Natural killer cell treated with Interleukin-12 subunit alpha and Interleukin-12 subunit beta and Interleukin-15 and Interleukin-18, amount 100 ng/mL, for 72 hours (primary cell): ENCODE measurements at places on chromosomes 12 and 14.

DNA sequence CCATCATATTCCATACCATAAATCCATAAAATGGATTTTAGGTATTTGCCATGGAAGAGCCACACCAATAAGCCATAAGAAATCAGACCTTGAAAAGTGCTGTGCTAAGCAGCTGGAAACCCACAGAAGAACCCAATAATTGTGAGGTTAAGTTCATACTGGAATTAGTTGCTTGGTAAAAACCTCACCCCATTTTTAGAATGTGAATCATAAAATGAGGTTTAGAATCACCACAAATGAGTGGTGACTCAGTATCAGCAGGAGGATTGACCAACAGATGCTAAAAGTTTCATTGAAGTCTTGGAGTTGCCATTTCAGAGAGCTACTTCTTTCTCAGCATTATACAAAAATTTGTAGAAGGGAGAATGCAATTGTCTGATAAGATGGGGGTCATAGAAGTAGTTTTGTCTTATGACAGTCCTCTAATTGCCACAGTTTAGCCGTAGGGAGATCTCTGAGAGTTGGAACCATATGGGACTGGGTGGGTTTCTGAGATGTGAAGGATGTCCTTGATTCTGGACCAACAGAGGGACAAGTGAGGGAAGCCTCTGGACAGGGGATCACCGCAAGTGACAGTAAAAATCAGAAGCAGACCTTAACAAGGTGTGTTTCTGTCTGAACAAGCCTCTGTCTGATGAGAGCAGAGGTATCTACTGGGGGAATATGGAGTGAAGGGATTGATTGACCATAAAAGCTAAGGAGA, 1.4 kb upstream of the STON2 start:
- DNase-seq: no peak

DNA sequence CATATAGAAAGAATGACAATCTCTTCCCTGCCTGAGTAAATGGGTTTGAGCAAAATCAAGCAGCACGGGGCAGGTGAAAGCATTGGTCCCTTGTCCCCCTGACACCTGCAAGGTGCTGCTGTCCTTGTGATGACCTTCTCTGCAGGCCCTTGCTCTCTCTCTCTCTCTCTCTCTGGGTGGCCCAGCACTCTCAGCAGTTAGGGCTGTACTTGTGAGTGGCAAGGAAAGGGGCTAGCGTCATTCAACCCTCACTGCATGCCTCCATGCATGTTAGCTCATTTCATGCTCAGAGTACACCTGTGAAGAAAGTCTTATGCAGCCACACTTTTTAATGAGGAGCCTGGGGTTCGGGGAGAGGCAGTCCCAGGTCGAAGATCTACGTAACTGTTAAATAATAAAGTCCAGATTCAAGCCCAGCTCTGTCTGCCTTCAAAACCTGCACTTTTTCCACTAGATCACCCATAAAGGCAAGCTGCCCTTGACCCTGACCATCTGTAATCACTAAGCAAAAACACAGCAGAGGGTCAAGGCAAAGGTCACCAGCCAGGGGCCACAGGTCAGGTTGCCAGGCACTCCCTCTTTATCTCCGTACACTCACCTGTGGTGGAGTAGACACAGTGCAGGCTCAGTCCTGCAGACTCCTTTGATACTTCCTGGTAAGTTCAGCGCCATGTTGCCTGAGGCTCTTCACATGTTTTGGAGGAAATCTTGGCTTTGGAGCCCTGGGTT, 44.9 kb upstream of the CLMN start:
- no peak for DNase-seq

DNA sequence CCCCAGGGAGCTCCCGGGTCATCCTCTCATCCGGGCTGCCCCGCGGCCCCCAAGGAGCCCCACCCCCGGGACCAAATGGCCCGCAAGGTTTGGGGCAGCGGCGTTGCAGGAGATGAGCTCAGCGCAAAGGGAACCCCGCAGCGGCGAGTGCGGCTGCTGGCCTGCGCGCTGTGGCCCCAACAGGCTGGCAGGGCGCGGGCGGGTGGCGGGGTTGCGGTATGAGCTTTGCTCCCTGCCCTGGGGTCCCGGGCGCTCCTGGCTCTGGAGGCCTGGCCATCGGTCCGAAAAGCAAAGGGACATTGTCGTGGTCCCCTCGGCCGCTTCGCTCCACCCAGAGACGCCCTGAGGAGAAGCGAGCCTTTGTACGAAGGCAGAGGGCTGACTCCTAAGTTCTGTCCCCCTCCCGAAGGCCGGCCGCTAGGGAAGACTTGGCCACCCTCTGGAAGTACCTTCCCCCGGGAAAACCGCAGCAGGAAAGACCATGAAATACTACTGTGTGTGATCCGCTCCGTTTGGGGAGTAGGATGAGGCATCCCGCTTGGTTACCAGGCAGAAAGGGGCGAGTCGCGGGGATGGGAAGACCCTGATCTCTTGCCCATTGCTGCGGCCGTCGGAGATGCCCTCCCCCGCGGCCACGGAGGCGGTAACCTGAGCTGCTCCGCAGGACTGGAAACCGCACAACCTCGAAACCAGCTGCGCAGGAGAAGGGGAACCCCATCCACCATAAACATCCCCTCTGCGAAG, 620 bp upstream of the NID2 start:
- DNase-seq: no peak

DNA sequence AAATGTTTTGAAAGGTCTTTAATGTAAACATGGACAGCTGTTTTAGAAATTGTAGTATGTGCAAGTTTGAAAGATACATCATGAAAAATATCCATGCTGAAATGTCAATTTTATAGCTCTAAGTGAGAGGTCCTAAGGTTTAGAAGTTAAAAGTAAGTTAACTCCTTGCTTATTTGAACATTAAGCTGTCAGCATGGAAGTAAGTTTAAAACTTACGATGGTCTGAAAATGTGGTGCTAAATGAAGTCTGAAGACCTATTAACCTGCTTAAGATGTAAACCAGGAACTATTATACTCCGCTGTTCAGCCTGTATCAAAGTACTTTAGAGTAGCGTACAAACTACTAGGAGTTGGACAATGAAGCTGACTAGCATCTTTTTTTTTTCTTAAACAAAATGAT, 1082.4 kb downstream of the TMTC2 start:
- no peak for DNase-seq

DNA sequence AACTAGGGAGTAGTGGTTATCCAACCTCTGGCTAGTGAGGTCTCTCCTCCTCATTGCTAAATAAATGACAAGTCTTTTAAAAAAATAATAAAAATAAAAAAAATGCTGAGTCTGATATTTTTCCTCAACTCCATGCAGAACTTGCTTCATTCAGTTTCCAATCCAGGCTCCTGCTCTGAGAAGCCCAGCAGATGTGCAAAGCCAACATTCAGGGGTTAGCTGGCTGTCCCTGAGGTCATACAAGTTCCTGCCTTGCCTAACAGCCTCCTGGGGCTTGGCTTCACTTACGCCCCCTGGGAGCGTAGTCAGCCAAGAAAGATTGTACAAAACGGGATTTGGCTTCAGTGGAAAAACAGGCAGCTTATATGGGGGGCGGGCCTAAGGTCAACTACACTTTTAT, 23.3 kb downstream of the RTRAF start:
- DNase-seq: no peak

DNA sequence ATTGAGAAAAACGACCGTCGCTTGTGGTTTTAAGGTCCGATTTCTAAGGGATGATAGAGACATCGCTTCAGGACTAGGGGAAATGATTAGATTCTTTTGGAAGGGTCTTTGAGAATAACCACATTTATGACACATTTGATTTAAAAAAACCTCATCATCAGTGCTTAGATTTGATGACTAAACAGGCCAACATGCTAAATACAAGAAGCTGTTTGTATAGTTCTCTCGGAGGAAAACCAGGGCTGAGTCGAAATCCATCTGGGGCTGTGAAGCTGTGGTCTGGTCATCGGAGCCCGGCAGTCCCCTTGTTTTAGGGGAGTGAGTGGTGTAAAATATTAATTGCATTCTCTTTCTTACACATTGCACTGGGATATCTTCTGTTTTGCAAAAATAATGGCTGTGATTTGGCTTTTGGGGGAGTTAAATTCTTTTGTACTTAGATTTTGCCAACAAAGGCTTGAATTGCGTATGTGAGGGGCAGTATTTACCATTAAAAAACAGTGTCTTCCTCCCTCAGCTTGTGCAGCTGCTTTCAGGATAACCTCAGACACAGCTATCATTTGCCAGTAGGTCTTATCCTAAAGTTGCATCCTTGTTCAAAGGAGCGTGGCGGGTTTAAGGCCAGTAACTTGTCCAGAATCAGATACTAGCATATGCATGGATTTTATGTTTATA, 550 bp downstream of the GNG2 start:
- DNase-seq: peak; percentile 76
